ENCODE measurements at places on chromosomes 2 and 18.

GRCh38 chr2:46481198-46482193 lies 2.1 kb downstream of the TMEM247 start:
- DNase-seq: peak; percentile 29

- DNase-seq: no peak
Observed at GRCh38 chr2:200329798-200330197, 23.3 kb downstream of the SPATS2L start.

- DNase-seq: no peak
Observed at GRCh38 chr18:29501952-29502351, 1325.0 kb upstream of the CDH2 start.

DNA sequence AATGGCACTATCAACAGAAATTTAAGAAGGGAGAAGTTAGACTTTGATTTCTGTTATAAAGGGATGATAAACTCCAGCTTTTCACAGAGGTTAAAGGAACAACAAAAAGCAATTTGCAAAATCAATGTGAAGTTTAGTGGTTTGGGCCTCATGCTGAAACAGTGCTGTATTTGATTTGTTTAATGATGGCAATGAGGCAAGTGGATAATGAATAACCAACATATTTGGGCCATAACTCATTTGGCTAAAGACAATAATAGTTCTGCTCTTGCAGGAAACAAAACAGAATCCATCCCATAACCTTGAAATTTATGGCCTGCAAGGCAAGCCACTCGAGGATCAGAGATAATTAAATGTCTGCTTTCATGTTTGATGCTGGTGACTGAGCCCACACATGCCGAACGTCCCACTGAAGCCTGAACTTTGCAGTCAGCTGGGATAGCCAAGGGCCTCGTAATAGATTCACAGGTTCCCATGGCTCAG lies 56.5 kb downstream of the TPGS2 start:
- DNase-seq: no peak

DNA sequence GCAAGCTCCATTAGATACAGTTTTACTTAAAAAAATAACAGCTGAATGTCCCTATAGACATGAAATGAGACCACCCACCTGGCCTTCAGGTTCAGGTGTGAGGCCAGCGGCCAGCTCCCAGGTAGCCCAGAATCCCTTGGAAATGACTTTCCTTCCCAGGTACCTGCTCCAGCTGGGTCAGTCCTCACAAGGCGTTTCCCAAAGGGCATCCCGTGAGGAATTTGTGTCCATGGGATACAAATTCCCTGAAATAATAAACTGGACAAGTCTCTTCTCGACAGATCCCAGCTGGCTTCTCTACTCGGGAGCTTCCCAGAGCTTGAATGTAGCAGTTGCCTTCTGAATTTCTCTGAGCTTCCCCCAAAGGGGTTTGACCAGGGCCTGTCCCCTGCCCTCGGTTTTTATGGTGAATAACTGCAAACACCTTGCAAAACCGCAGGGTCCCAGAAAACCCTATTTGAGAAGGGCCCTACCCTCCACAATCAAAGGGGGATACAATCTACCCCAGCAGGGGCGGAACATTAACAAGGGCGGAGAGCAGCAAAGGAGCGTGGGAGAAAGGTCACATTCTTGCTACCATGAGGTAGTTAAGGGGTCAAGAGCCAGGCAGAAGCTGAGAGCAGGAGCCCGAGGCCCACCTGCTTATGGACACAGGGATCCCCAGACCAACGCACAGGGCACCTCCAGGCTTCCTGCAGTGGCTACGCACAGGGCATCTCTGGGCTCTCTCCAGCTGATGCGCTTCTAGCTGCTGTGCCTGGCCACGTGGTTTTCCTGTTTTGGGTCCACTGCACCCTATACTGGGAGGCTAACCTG lies 107.7 kb downstream of the HDAC4 start:
- DNase-seq: no peak

GRCh38 chr2:197307933-197308521 lies 2.6 kb downstream of the ANKRD44 start:
- DNase-seq: no peak

- no peak for DNase-seq
Observed at GRCh38 chr2:30789670-30790210, 17.5 kb downstream of the CAPN13 start.

DNA sequence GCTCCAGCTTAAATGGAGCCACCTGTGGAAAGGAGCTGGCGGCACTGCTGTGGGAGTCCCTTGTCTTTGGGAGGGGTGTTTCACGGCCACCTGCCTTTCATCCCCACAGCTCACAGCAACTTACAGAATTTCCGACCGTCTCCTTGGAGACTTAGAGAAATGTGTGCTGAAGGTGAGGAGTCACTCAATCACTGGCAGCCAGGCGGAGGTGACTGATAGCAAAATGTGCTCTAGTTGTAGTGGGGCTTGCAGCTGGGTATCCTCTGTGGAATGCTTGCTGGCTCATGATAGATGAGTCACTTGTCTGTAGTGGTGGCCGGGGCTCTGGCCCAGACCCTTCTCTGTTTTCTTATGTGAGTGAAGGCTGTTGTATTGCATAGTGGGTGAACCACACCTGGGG lies 110.7 kb downstream of the SH3RF3 start:
- DNase-seq: no peak

DNA sequence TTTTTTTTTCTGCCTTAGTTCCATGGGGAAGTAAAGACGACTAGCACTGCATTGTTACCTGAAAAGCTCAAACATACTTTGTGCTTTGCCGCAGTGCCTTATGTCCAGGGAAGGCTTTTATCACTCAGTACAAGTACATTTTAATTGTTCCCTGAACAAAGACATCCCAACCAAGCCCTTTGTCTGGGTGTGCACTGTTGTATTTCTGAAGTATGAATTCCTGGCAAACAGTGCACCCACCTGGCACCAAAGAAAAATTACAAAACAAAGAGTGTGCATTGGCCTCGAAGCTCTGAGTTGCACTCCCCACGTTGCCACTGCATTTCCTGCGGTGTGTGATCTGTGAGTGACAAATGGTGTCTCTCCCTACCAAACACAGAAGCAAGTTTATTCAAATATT lies 858.5 kb upstream of the PIK3C3 start:
- no peak for DNase-seq

GRCh38 chr2:210481601-210482175 lies 5.1 kb upstream of the LANCL1 start:
- no peak for DNase-seq

GRCh38 chr18:78605255-78605654 lies 374.4 kb upstream of the SALL3 start:
- no peak for DNase-seq

- DNase-seq: no peak
Observed at GRCh38 chr2:233799716-233800115, 21.6 kb downstream of the MROH2A start.

DNA sequence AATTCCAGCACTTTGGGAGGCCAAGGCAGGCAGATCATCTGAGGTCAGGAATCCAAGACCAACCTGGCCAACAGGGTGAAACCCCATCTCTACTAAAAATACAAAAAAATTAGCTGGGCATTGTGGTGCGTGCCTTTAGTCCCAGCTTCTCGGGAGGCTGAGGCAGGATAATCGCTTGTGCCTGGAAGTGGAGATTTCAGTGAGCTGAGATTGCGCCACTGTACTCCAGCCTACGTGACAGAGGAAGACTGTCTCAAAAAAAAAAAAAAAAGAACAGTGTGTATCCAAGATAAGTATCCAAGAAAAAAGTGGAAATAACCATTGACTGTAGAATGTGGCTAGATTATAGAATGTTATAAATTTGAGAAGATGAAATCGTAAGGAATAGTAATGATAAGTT lies 142.1 kb downstream of the FAM124B start:
- DNase-seq: no peak

- no peak for DNase-seq
Observed at GRCh38 chr2:177758591-177759371, 313.8 kb downstream of the PDE11A start.

GRCh38 chr2:228615496-228615895 lies 434.0 kb upstream of the SPHKAP start:
- DNase-seq: no peak

GRCh38 chr2:128440666-128441340 lies 122.1 kb upstream of the HS6ST1 start:
- no peak for DNase-seq

- no peak for DNase-seq
Observed at GRCh38 chr2:37669446-37669845, 2.0 kb downstream of the CDC42EP3 start.

DNA sequence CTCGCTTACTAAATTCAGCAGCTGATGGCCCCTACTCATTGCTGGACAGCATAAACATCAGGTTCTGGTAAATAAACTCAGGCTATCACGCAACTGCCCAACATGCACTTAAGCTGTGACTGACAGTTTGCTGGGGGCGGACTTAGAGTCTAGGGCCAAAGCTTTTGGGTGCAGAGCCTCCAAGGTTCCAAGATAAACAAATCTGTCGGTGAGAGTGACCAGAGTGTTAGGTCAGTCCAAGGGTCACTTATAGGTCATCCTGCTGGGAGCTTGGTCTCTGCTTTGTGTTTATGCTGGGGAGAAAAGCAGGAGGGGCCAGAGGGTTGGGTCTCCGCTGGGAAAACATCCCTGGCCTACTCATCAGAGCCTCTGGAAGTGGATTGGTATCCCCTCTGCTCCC lies 188.6 kb upstream of the GATA6 start:
- no peak for DNase-seq

DNA sequence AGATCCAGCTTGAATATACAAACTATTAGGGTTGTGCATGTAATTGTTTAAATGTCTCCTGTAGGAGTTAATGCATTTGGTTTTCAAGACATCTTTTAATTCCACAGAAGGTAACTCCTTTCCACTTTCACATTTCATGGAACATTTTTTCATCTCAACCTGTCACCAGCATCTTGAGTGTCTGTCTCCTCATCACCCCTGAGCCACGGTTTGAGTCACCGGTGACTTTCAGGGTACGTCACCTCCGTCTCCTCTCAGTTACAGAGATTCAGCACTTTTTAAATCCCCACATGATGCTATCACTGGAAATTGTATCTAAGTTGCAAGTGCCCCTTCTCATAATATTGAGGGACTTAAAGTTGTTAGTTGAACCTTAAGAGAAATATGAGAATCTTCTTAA lies 25.3 kb downstream of the GPR55 start:
- DNase-seq: no peak

GRCh38 chr2:128501006-128501690 lies 182.5 kb upstream of the HS6ST1 start:
- DNase-seq: no peak

DNA sequence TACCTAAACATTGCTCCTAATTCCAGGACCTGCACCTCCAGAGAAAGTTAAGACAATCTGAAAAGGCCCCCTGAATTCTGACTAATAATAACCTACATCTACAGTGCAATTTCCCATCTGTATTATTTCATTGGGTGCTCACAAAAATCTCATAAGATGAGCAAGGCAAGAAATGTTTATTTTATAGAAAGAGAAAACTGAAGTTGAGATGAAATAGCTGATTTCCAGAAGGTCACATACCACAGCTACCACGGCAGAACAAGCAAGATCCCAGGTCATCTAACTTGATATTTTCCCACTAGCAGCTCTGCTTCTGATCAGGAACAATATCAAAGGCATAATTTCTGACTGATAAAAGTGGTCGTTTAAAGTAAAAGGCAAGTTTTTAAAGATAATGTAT lies 105.8 kb upstream of the COL5A2 start:
- DNase-seq: no peak

GRCh38 chr2:151979694-151980093 lies 119.2 kb downstream of the CACNB4 start:
- DNase-seq: no peak

DNA sequence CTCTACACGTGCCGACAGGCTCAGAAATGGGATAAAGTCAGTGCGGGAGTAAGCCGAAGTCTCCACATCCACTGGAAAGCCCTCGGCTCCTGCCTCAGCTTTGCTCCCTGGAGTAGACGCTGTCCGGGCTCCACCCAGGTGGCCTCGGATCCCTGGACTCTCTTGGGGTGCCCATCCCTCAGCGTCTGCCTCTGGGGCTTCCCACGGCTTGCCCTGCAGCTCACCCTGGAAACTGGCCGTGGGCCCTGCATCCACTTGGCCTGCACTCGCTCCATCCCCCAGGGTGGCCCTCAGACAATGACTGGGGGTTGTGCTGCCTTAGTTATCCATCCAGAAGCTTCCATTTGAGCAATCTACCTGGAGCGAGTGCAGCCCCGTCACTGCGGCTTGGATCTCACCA lies 36.2 kb upstream of the TAF1B start:
- no peak for DNase-seq

DNA sequence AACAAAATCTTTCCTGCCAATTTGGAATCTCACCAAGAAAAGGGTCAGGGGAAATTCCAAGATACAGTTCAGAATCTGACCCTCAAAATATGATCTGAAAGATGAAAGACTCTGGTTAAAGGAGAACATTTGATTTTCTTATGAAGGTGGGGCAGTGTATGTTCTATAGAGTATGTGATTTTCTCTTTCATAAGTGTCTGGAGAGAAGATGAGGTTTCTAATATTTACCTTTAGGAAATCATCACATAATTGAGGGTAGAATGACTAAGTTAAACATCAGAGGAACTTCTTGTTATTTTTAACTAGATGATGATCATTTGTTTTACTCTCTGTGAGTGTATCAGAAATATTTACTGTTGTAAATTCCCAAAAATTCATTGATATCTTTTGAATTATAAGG lies 27.8 kb upstream of the MBOAT2 start:
- DNase-seq: no peak

DNA sequence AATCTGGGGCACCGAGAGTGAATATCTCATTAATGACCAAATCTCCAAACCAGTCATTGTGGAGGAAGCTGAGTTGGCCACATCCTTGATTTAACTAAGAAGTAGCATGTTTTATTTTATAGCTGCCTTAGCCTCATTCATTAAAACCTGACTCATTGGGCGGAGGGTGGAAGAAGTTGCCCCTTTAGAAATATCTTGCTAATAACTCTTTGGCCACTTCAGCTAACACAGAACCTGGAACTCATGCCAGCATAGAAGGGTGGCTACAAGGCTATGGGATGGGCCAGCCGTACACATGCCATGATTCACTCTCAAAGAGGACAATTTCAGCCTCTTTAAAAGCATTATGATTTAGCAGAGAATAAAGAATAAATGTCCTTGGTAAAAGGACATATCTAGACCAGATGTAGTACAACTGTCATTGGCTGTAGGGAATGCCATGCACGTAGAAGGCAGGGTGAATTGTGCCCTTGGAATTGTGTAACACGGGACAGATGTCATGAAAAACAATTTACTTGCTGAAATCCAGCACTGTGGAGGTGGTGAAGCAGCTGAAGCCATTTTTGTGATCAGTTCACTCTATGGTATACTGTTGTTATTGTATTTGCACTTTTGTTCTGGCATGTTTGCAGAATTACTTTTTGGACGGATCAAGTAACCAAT lies 330.0 kb downstream of the PLCL1 start:
- no peak for DNase-seq

DNA sequence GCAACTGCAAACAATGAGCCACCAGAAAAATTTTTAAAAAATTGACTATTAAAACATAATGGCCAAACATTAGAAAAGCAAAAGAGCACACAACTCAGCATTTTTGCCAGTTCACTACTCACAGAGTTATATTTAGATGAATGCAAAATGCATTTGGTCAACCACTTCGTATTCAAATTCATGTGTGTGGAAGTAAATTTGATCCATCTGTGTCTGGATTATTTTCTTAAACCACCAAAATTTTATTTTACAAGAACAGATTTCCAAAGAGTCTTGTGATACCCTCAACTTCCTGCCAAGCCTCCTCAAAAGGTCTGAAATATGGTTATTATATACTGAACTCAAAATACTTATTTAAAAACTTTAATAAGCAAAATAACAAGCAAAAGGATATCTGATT lies 57.4 kb downstream of the PPP1R1C start:
- DNase-seq: no peak
